ENCODE measurements at places on chromosomes 13 and 19.

DNA sequence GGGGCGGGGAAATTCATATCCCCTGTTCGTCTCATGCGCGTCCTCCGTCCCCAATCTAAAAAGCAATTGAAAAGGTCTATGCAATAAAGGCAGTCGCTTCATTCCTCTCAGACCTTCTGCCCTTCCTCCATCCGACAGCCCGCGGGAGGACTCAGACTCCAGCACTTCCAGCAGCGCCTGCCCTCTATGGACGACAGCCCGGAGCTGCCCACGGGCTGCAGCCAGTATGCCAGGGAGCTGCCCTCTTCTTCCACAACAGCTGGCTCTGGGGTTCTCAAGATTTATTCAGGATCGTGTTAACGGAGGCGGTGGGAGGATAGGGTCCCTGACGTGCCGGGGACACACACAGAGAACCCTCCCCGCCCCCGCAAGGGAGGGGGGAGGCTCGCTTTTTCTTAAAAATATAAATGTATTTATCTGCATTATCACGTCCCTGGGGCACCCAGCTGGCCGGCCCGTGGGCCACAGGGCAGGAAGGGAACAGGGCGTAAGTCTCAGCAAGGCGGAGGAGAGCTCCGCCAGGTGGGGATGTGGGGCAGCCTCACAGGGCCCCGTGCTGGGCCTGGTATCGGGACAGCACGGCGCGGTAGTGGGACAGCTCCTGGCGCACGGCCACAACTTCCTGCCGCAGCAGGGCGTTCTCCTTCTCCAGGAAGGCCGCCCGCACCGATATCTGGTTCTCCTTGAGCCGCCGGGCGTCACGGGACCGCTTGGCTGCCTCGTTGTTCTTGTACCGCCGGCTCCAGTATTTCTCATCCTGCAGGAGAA is 6.7 kb downstream of the DBP start:
- no peak for DNase-seq

GRCh38 chr13:114315074-114315785 is 927 bp downstream of the CHAMP1 start:
- no peak for DNase-seq

- peak; percentile 86 for DNase-seq
Measured at GRCh38 chr19:43519436-43520088, 7.4 kb downstream of the ETHE1 start.

- DNase-seq, result no peak
Measured at GRCh38 chr19:28010656-28011055, 1202.3 kb downstream of the UQCRFS1 start.

GRCh38 chr13:114127473-114128347 is 4.7 kb downstream of the RASA3 start:
- no peak for DNase-seq

- DNase-seq, result peak; percentile 77
Measured at GRCh38 chr19:12090807-12091206, 26.3 kb downstream of the ZNF844 start.

- no peak for DNase-seq
Measured at GRCh38 chr13:42977219-42977659, 14.8 kb downstream of the EPSTI1 start.

DNA sequence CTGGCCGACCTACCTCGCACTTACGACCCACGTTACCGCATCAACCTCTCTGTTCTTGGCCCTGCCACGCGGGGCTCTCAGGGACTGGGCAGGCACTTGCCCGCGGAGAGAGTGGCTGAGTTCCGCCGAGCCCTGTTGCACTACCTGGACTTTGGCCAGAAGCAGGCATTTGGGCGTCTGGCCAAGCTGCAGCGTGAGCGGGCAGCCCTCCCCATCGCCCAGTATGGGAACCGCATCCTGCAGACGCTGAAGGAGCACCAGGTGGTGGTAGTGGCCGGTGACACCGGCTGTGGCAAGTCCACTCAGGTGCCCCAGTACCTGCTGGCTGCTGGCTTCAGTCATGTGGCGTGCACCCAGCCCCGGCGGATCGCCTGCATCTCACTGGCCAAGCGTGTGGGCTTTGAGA is 4.2 kb downstream of the DHX34 start:
- no peak for DNase-seq

- peak; percentile 63 for DNase-seq
Measured at GRCh38 chr13:112968380-112968909, 569 bp upstream of the MCF2L start.

DNA sequence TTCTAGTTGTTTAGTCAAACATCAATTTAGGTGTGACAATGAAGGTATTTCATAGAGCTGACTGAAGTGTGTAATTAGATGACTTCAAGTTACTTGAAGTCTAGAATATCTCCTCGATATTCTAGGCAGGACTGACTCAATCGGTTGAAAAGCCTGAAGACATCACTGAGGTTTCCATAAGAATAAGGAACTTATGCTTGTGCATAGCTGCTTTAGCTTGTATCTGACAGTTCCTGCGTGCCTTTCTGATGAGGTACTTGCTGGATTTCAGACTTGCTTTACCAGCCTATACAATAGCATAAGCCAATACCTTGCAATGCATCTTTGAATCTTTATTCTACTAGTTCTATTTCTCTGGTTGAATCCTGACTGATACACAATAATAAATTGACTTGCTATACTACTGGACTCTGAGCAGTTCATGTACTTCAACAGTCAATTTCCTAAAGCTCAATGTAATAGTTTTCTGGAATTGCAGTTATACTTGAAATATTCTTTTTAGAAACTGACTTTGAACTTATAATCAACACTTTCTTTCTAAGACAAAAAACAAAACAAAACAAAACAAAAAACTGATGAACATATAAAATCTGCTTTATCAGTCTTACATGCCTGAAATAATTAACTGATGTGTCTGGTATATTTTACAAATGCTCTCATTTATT is 1534.8 kb downstream of the SLITRK5 start:
- DNase-seq, result no peak

- no peak for DNase-seq
Measured at GRCh38 chr13:32840989-32841713, 175.1 kb upstream of the KL start.

DNA sequence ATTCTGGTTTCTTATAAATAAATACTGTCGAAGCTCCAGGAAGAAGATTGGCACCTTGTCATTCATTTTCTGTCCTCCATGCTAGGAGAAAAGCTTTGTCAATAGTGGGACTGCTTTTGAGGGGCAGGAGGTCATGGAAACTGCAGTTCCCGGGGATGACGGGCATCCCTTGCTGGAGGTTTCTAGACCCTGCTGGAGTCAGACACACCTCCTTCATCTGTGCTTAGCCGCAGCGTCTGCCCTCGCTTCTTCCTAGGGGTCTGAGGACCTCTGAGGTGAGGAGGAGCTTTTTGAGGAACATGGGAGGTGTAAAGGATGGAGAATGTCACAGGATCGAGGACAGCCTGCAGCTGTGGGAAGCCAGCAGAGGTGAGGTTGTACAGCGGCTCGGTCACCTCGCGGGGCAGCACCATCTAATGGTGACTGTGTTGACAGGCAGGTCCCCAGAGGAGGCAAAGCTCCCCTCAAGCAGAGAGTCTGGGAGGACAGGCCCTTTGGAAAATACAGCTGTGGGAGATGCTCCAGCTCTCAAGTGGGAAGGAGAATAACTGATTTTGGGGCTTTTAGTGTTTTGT is 172.7 kb upstream of the RNF113B start:
- no peak for DNase-seq

DNA sequence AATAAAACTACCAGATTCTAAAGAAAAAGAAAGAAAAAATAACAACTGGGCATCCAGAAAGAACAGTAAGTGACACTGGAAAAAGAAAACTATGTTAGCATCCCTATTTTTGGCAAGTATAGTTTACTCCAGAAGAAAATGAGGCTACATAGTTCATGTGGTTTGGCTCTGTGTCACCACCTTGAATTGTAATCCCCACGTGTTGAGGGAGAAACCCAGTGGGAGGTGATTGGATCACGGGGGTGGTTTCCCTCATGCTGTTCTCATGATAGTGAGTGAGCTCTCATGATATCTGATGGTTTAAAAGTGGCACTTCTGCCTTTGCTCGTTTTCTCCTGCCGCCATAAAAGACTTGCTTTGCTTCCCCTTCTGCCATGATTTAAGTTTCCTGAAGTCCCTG is 76.9 kb downstream of the ITGBL1 start:
- no peak for DNase-seq

DNA sequence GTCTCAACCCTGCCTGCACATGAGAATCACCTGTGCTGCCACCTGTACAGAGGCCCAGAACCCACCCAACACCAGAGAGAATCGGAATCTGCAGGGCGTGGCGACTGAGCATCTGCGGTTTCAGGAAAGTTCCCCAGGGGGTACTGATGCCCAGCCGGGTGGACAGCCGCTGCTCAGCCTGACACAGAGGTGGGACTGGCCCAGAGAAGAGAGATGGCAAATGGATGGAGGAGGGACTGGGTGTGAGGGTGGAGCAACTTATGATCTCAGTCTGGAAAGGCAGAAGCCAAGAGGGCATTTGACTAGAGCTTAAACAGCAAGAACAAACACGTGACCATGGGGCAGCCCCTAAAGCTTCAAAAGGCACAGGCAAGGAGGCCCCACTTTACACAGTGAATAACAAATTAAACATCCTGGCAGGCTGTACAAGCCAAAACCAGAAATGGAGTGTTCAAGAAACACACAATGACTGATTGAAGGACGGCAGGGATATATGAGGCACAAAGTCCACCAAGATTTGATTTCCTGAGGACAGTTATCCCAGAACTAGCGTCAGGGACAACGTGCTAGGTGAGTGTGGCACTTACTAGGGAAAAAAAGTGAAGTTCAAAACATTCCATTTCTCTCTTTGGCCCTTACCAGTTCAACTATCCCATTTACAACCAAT is 3.1 kb downstream of the RANBP3 start:
- peak; percentile 35 for DNase-seq

- no peak for DNase-seq
Measured at GRCh38 chr19:33296488-33296971, 5.8 kb downstream of the CEBPA start.

GRCh38 chr19:29524912-29525831 is 622 bp upstream of the VSTM2B start:
- no peak for DNase-seq

- DNase-seq, result peak; percentile 90
Measured at GRCh38 chr19:7533925-7534480, 1.5 kb upstream of the PNPLA6 start.

- DNase-seq, result no peak
Measured at GRCh38 chr13:108915095-108915633, 285.8 kb downstream of the MYO16 start.

GRCh38 chr19:10295305-10295846 is 5.6 kb downstream of the ICAM5 start:
- peak; percentile 86 for DNase-seq

DNA sequence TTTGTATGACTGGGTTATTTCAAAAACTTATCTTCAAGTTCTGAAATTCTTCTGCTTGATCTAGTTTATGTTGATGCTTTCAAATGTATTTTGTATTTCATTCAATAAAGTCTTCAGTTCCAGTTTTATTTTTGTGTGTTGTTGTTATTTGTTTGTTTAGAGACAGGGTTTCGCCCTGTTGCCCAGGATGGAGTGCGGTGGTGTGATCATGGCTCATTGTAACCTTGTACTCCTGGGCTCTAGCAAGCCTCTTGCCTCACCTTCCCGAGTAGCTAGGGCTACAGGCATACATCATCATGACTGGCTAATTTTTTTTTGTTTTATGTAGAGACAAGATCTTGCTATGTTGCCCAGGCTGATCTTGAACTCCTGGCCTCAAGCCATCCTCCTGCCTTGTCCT is 40.3 kb upstream of the ARHGEF7 start:
- DNase-seq, result no peak

DNA sequence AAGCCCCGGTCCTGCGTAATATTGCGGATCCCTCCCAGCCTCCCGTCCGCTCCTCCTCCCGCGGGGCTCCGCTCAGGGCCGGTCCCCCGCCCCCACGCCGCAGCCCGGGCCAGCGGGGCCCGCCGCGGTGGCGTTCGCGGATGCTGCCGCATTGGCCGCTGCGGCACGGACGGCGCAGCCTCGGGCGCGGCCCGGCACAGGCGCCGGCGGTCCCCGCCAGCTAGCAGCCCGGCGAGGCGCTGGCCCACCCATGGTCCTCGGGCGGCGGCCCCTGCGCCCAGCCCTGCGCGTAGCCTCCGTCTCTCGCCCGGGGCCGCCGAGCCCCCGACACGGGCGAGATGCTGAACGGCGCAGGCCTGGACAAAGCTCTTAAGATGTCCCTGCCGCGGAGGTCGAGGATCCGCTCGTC is at the start of gene ATP8A2:
ATP8A2 (plus strand) TSS at position 100 of the 409 bp plus-strand sequence; CDS start at position 339, 239 bp downstream.
- DNase-seq, result no peak
